ENCODE measurements at places on chromosomes 6 and 20.

- DNase-seq = no peak
Observed at GRCh38 chr6:150697515-150697914, 97.8 kb downstream of the PLEKHG1 start.

DNA sequence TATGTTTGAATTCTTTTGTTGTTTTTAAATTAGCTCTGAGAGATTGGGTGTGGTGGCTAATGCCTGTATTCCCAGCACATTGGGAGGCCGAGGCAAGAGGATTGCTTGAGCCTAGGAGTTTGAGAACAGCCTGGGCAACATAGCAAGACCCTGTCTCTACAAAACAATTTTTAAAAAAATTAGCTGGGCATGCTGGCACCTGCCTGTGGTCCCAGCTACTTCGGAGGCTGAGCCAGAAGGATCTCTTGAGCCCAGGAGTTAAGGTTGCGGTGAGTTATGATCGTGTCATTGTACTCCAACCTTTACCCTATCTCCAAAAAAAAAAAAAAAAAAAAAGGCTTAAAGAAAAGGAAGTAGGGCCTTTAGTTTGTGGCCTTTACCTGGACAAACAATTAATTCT, 22.9 kb downstream of the DHX35 start:
- DNase-seq = no peak

DNA sequence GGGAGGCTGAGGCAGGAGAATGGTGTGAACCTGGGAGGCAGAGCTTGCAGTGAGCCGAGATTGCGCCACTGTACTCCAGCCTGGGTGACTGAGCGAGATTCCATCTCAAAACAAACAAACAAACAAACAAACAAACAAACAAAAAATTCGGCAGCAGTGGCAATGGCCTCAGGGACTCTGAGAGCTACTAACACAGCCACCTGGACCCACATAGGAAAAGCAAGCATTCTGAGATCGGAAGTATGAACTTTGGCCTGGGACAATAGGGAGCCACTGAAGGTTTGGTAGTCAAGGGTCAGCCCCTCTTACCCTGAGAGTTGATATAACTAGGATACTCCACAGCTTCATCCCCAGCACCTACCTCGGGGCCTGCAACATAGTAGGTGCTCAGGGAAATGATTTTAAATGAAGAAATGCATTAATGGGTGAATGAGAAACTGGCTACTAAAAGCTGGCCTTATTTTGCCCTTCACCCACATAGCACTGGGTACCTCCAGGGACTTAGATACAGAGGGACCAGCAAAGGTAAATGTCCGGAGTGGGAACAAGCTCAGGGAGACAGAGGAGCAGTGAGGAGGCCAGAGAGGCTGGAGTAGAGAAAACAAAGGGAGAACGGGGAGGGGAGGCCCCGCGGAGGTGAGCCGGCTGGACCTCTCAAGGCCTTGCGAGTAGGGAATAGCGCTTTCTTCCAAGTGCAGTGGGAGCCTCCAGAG, 46.6 kb upstream of the PTGIS start:
- DNase-seq = no peak

- DNase-seq = no peak
Observed at GRCh38 chr6:25219216-25219916, 59.8 kb upstream of the CARMIL1 start.

DNA sequence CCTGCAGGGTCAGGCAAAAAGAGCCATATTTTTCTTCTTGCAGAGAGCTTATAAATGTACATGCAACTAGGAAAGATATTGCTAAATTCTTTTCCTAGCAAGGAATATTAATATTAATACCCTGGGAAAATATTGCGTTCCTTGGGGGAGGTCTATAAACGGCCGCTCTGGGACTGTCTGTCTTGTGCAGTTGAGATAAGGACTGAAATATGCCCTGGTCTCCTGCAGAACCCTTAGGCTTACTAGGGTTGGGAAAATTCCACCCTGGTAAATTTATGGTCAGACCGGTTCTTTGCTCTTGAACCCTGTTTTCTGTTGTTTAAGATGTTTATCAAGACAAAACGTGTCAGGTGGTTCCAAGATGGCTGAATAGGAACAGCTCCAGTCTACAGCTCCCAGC, 121.3 kb upstream of the CARMIL1 start:
- no peak for DNase-seq

GRCh38 chr6:47086051-47086770, 44.1 kb upstream of the ADGRF1 start:
- DNase-seq = no peak

DNA sequence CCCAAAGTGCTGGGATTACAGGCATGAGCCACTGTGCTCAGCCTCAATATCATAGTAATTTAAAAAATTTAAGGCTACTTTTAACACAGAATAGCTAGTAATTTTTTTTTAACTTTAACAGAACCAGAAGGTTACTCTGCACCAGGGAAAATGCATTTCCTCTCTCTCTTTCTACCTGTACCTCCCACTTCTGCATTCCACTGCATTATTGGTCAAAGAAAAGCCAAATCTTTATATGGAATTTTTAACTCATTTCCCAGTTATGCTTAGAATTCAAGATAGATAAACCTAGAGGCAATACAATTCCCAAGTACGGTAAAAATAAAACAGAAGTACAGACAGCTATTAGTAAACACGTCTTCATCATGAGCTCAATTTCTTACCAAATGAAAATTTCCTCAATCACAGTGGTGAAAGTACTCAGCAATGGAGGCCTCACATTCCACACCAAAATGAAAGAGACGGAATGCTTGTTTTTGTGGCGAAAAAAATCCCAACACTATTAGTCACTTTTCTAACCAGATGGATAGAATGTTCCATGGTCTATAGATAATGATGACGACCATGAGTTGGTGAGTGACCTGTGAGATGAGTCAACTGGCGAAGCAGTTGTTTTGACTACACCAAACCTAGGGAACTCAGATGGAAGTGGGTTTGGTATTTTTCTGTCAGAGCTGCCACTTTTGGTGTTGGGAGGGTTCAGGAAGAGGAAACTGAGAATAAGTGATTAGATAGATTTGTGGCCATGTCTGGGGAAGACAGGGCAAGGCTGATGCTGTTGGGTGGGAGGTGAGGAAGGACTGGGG, 104.7 kb upstream of the SGK1 start:
- no peak for DNase-seq

DNA sequence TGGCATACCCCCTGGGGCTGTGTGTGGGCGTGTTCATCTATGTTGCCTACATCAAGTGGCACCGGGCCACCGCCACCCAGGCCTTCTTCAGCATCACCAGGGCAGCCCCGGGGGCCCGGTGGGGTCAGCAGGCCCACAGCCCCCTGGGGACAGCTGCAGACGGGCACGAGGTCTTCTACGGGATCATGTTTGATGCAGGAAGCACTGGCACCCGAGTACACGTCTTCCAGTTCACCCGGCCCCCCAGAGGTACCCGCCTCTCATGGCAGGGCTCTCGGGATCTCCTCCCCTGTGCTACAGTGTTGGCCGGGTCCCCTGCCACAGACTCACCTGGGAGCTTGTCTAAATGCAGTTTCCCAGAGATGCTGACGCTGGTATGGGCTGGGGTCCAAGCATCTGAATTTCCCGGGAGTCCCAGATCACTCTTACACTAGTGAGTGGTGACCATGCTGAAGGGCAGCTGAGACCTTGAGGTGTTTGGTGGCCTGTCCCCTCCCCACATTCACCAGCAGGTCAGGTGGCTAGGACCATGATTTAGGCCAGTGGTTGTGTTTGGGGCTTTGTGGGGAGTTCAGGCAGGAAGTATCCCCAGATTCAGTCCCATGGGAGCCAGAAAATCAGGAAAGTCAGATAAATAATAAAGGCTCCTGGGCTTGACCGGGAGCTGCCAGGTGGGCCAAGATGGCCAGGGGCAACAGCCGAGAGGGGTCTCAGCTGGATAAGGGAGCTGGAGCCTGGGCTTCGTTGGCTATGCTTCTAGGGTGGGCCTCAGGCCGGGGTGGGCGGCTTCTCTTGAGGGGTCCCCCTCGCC, 11.8 kb downstream of the ENTPD6 start:
- DNase-seq = no peak

GRCh38 chr20:19880256-19881079, 122.4 kb downstream of the RIN2 start:
- no peak for DNase-seq

DNA sequence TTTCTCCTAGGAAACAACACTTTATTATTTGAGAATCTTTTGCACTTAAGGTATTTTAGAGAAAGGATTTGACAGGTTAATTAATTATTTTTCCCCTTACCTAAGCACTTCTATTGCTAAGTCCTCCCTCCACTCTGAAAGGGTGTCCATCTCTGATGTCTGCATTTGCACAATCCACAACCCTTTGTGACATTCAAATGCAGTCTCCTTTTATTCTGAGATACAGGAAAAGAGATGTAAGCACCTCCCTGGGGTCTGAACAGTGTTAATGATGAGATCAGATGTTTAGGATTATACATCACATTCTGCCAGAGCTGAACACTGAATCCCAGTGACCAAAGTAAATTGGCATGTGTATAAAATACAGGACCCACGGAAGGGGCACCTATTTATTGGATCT, 864.2 kb upstream of the FLRT3 start:
- no peak for DNase-seq

DNA sequence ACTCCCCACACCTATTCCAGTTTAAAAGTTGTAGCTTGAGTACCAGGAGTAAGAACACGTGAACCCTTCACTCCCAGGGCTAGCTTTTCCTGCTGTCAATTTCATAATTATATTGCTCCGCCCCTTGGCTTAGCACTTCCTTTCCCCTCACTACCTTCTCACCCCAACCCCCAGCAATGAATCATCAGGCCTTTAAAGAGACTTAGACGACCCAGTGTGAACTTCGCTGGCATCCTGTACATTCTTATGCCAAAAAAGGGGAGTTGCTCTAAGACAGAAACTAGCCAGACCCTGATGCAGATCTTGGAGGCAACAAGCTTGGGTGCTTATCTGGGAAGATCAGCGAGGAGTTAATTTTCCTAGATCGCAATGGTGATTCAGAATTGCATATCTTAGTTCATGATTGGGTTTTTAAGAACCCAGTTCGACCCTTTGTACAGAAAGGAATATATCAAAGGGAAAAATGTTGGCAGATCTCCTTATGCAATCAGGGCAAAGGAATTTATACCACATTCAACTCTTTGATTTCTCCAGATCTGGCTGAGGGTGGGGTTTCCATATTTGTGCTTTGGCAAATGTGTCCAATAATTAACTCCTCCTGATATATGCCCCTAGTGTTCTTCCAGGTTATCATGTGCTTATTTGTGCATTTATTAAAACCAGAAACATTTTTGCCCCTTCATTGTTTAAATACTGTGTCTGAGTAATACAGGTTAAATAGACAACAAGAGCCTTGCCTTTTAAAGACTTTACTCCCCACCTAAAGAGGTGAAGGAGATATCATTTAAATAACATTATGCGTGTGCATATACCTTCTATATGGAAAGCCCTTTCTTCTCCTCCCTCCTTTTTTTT, 8.1 kb upstream of the ATXN1 start:
- no peak for DNase-seq

DNA sequence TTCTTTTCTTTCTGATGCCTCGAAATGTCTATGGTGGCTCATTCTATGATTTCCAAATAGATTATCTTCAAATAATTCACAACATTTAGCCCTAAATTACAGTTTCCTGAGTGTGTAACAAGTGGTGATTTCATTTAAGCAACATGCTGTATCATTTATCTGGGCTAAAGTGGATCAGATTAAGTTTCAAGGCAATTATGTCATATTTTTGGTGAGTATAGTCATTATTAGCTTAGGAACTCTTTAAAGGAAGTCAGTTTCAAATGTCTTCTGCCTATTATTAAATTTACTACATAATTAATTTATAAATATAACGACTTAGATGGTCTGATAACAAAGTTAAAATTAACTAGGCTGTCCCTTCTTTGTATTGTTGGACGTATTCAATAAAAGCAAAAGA, 847.9 kb upstream of the FLRT3 start:
- no peak for DNase-seq

DNA sequence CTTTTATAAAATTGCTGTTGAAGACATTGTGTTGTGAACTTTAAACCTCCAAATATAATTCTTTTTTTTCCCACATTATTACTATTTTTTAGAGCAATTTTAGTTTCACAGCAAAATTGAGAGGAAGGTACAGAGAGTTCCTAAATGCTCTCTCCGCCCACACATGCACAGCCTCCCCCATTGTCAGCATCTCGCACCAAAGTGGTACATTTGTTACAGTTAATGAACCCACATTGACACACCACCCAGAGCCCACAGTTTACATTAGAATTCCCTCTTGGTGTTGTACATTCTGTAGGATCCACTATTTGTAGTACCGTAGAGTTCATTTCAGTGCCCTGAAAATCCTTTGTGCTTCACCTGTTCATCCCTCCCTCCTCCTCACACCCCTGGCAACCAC, 33.8 kb downstream of the TMEM181 start:
- DNase-seq = no peak

- DNase-seq = no peak
Observed at GRCh38 chr6:113989675-113990074, 18.7 kb upstream of the HDAC2 start.

DNA sequence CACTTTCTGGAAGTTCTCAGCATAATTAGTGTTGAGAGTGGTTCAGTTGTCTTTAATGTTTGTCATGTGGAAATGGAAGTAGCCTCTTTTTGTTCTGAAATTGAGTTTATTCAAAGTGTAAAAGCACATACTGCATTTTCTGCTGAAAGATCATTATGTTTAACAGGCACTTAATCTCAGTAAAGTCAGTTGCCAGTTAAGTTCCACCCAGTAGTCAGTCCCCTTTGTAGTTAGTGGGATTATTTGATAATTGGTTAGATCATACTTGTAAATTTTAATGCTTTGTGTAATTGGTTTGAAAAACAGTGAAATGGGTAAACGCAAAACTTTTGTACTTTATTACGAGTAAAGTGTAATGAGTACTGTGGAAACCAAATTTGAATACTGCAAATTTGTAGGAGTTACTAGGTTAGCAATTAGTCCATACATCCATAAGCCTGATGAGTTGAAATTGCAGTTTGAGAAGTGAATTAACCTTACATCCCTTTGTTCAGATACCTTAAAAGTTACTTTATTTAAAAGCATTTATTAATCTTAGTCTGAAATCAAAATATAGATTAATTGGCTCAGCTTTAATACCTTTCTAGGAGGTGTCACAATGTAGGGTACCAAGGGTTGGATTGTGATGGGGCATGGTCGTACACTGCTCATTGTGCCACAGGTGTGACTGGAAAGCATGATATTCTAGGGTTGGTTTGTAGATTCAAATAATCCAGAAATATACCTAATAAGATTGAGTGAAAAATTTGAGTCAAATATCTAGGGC, 4.4 kb downstream of the SRSF6 start:
- no peak for DNase-seq

DNA sequence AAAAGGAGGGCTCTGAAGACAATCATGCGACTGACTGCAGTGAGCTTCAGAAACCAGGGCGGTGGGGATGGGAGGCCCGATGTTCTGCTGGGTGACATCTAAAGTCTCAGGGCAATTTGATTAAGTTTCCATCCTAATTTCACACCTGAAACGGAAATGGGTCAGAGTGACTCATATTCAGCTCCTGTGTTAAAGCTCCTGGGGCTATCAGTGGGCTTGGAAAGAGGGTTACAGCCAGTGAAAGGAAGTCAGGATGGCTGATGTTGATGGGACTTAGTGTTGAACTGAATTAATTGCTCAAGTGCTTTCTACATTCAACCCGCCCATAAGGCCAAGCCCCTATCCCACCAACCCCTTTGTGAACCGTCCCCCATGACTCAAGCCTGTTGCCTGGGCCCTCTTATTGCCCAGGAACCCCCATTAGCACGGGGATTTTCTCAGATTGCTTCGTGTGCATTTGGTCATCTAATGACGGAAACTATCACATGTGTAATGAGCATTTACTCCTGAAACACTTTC, 47.1 kb upstream of the TBC1D7 start:
- peak; percentile 33 for DNase-seq

- DNase-seq = no peak
Observed at GRCh38 chr6:111922454-111923297, 49.4 kb upstream of the FYN start.

- peak; percentile 19 for DNase-seq
Observed at GRCh38 chr6:33633462-33634158, 12.5 kb downstream of the ITPR3 start.

GRCh38 chr6:16409531-16410441, 171.4 kb downstream of the GMPR start:
- DNase-seq = peak; percentile 9
